ENCODE measurements at places on chromosomes 7 and 10.

GRCh38 chr10:32846974-32847373 is 111.1 kb downstream of the ITGB1 start:
- no peak for DNase-seq

- peak; percentile 10 for DNase-seq
These were observed 1.1 kb downstream of the RHOBTB1 start for GRCh38 chr10:60942788-60943315.

DNA sequence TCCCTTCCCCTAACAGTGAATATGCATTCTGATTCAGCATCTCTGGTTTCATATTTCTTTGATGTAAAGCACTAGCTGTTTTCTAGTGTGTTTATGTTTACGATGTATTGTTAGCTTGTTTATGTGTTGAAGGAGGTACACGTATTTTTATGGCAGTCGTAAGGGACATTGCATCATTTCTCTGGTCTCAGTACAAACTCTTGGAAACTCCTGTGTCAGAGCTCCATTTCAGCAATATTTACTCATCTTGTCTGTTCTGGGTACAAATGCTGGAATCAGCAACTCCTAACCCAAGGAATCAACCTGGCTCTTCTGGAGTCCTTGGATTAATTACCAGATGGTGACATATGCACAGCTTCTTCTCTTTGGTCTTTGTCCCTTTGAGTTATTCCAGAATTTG is 270.0 kb upstream of the PLXDC2 start:
- DNase-seq: no peak

DNA sequence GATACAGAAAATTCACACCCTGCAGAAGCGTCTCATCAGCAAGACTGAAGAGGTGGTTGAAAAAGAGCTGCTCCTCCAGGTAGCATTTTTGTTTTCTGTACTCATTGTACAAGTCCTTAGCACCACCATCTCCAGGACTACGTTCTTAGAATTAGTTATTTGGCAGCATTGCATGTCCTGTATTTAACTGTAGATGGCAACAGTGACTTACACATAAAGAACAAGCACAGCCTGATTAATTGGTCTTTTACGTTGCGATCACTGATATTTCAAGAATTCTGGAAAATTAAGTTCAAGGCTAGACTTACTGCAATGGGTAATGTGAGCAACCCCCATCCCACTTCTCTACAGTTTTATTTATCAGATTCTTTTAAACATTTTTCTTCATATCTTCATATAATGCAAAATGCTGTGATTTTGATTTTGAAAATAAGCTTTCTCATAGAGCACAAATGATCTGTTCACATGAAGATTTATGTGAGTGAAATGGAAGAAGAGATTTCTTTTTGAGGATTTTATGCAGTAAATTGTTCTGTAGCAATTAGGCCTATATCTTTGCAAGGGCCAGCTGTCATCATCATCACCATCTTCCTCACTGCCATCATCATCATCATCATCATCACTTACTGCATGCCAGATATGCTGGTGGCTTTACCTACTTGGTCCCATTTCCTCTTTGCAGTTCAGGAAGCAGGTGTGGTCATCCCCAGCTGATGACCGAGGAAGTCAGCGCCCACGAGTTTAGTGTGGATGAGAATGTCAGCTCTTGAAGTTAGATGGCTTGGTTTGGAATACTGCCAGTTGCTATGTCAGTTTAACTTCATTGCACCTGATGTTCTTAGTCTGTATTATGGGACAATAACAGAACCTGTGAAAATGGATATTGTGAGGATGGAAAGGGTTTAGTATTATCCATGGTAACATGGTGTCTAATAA is 53.4 kb downstream of the CFAP58 start:
- no peak for DNase-seq

- DNase-seq: no peak
These were observed 12.5 kb downstream of the STAG3 start for GRCh38 chr7:100190048-100190711.

- no peak for DNase-seq
These were observed 107.7 kb upstream of the FZD1 start for GRCh38 chr7:91156316-91157185.

DNA sequence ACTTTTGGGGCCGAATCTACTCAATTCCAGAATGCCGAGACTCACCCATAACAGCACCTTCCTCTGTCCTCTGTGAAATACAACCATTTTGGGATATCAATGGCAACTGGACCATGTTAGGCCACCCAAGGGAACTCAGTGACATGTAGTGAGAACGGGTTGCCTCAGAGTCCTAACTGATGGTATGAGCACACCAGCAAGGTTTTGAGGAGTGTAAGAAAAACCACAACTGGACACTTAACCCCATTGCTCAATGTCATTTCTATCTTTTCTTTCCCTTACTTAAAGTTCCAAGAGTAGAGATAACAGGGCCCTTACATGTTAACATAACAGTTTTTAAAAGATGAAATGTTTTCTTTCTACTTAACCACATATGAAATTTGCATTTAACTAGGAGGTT is 67.1 kb downstream of the TNS3 start:
- DNase-seq: no peak

GRCh38 chr7:101502466-101503098 is 126.5 kb downstream of the MYL10 start:
- no peak for DNase-seq
